Uterus (tissue), 4 donors: ENCODE measurements at places on chromosomes 4 and X.

DNA sequence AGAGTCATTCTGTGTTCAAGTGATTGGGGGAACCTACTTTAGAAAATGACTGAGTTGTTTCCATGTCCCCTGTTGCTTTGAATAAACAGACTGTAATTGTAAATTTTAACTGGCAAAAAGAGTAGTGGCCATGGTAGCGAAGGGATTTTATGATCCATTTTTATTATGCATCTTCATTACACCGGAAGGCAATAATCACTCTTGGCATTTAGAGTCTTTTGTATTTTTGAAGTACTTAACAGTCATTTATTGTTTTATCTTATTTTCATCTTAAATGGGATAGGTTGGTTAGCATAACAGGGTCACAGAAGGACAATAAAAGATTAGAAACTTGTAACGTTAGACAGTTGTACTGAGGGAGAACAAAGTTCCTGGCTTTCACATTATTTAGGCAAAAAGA is 11.0 kb upstream of the OTC start:
- DNase-seq: no peak

DNA sequence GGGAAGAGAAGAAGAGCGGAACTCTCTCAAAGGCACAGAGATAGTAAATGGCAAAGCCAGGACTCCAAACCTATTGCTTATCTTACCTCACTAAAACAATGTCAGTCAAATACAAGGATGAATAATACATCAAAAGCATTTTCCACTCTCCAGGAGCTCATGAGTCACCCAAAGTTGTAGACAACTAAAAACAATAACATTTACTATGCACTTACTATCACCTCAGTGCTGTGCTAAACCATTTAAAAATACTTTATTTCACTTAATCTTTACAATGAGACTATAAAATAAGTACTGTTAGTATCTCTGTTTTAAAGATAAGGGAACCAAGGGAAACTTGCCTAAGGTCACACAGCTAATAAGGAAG is 163.2 kb upstream of the SPANXC start:
- DNase-seq: no peak

GRCh38 chr4:189364032-189364449 is 576.6 kb upstream of the FRG1 start:
- no peak for DNase-seq

GRCh38 chr4:139782926-139783522 is 117.4 kb downstream of the MGST2 start:
- no peak for DNase-seq

DNA sequence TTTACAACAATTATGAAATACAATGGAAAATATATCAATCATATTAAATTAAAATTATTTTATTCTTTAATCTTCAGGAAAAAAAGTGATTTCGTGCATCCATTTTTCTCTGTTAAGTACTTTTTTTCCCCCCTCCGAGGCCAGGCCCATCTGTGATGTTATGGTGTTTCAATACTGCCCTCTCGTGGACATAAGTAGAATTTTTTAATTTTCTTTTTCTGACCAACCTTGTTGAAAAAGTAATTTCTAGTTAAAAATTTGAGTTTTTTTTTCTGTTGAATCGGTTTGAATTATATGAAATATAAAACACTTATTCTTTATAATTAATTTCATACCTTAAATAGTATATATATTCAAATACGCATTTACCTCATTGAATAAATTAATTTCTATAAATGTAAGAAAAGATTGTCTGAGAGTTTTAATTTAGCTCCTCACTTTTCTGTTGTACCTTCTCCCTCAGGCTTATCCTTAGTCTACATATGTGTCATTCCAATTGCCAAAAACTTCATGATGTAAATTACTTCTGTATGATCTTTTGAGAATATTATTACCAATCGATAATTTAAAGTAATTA is 175.8 kb upstream of the TECRL start:
- DNase-seq: no peak

DNA sequence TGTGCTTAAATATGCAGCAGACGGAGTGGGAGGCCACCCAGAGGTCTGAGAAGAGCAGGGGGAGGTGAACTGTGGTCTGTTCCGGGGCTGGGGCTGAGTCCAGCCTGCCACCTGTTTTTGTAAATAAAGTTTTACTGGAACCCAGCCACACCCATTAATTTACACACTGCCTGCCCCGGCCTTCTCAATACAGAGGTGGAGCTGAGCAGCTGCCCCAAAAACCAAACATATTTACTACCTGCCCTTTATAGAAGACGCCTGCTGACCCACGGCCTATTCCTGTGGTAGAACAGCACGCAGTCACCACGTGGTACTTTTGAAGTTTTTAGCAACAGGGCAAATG is 45.9 kb downstream of the FGFRL1 start:
- no peak for DNase-seq

DNA sequence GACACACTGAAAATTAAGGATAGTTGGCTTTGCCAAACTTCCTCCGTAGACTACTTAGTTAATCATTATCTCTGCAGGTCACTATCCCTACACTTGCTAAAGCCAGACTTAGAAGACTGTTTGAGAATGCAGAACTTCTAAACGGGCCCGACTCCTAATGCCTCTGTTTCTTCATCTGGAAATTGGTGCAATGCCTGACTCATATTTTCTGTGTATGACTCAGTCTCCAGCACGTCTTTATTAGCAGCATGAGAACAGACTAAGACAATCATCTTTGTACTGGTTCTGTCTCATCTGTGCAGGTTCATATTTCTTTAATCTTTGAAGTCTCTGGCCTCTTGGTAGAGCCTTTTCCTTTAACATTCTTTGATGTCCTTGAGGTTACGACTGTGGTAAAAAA is 411.9 kb upstream of the ACTRT1 start:
- no peak for DNase-seq

- DNase-seq: peak; percentile 57
These were observed 4.7 kb downstream of the SRPX2 start for GRCh38 chrX:100648458-100649417.

DNA sequence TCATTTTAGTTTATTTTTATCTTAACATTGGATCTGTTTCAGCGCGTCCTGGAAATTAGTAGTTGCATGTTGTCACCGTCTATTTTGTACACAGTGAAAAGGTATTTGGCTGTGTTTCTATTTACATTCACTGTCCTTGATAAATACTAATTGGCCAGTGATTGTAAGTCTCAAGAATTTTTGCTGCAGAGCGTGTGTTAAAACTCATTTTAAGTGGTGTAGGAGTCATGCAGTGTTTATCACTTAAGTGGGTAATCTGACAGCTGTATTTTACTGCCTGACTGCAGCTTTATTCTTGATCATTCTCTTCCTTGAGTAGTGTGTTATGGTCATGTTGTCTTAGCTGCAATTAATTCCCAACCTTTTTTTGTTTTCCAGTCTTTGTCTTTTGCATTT is 9.8 kb downstream of the GUCY1A1 start:
- no peak for DNase-seq

DNA sequence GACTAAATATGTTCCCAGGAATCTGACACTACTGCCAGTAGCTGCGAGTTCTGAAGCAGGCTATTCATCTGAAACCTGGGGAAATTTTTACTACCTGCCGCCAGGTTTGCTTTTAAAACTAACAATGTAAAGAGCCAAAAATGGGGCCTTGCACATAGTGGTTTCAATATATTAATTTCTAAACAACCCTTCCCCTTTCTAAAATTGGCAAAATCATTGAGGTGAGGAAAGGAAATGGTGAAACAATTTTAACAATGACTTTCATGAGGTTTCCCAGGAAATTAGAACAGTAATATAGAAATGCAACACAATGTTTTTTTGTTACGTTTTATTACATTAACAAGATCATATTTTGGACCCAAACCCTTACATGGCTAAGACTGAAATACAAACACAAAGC is 21.3 kb downstream of the FANCB start:
- no peak for DNase-seq

GRCh38 chr4:129113434-129113833 is 17.5 kb downstream of the C4orf33 start:
- DNase-seq: no peak

DNA sequence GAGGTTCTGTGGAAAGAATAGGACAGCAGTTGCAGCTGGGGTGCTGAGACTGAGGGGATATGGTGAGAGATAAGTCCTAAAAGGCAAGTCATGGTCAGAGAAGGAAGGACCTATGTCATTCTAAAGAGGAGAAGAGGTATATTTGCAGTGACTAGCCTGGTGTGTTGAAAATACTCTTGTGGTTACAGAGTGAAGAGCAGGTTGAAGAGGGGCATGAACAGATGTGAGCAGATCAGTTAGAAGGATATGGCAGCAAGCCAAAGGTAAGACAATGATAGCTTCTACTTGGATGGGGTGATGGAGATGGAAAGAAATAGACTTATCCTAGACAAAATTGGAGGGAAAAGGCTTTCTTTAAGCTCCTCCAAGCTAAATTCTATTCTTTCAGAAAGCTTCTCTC is 469.8 kb upstream of the CPEB2 start:
- no peak for DNase-seq

DNA sequence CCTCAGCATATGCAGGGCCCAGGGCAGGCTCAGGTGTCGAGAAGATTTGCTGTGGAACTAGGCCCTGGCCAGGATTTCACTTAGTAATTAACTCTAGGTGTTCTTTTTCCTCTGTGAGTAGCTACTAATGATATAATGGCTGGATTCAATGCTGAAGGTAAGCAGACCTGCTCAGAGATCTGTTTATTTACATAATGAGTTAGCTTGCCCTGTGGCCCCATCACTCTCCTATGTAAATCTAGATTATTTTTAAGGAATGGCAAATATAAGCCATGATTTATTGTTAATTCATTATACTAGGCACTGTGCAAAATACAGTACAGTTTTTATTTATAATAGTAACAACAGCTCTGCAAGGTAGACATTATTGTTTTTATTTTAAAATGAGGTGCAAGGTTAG is 117.2 kb downstream of the IRF2 start:
- DNase-seq: no peak

DNA sequence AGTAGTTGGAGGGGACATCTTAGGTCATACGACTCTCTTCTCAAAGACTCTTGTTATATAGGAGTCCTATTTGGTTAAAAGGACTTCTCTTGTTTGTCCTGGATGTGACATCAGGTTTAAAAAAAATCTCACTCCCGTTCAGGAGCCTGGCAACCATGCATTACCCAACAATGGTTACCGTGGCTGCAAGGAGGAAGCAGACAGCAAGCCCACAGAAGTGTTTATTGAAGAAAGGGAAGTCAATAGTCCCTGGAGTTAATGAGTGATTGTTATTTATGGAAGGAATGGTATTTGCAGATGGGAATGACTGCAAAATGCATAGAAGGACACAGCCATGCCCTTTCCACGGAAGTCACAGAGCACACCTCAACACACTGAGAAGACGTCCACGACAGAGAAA is 75.9 kb upstream of the ENPP6 start:
- DNase-seq: no peak

DNA sequence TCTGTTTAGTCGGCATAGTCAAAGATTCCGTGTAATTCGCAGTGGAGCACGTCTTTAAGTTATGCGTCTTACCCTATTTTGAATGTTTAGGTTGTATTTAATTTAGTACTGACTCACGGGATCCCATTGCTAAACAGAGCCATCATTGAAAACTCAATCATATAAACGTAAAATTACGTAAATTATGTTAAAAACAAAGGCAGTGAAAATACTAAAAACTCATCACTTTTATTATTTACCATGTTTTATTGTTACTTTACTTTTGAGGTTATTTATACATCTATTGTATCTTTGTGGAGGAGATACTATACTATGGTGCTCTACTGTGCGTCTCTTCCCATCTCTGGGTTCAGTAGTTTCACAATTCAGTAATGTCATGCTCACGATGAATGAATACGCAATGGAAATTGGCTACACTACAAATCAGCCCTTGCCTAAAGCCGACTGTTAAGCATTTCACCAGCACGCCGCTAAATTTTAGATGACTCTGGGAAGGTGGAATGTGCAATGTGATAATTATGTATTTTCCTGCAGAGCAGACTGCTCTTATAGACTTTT is 944 bp downstream of the FUNDC2 start:
- DNase-seq: peak; percentile 46

DNA sequence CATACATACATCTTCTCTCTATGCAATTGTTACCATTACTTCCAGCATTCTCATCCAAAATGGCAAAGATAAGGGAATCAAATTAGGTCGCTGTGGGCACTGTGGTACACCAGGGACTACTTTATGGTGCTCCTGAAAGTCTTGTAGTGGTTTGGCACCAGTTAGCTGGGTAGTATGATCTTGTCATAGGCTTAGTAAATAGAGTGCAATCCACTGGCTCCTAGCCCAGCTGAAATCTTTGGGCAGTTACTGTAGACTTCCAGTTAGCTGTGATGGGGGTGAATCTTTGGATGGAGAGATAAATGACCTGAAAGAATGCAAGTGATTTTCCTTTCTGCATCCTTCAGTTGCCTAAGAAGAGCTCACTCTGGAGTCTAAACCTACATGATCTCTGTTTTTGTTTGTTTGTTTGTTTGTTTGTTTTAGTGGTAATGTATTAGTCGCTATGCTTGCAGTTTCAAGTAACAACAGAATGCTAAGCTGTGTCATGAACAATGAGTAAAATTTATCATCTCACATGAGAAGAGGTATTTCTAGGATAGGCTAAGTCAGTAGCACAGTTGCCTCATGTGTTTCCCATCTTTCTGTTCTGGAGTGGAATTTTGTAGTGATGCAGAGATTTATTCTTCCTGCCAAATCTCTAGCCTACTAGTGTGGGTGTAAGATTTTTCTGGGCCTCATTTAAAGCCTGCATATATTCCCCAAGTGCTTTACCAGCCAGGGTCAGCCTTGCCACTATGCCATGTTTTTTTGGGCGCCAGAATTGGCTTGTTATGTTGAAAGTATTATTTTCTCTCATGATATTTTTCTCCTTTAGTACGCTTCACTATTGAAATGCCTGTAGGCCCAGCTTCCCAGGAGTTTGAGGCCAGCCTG is 24.2 kb downstream of the HERC3 start:
- DNase-seq: no peak

DNA sequence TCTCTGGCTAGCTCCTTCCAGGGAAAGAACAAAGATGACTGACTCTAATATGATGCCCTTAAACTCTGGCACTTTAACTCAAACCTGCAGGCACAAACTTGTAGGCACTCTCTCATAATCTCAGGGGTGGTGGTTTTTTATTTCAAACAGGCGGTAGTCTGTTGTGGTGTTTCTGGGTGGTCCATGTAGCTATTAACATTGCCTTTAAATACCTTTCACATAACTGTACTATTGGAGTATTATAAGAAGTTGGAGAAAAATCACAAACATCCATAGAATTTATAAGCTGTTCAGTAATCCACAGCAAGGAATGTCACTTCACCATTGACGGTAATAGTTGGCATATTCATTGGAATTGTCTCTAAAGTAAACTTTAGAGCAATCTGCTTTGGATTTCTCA is 204.2 kb upstream of the PDE5A start:
- no peak for DNase-seq

DNA sequence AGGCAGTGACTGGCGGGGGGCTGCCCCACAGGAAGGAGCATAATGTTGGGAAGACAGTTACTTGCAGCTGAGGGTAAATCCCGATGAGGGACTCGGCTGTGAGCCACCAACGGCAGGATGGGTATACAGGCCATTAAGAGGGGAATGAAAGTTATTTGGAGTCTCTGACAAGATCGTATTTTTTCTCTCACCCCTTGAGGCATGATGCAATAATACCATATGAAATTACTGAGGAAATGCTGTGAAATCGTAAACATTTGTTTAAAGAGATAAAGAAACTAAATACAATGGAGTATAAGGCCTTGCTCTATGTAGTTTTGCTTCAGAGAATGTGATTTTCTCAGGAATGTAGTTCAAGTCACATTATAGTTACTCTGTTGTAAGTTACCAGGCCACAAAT is 12.7 kb downstream of the IL1RAPL1 start:
- no peak for DNase-seq

GRCh38 chrX:19658030-19658429 is 142.7 kb upstream of the MAP3K15 start:
- DNase-seq: no peak

- DNase-seq: no peak
These were observed 37.3 kb downstream of the AGA start for GRCh38 chr4:177404986-177405385.

- peak; percentile 16 for DNase-seq
These were observed 750.2 kb upstream of the HS3ST1 start for GRCh38 chr4:12178614-12179610.
